A549 treated with ZK216348 at 1 μM for 4 hours (cell line): ENCODE measurements at places on chromosomes 2 and 18. TPM values are rescaled to one million over a fixed set of nuclear protein-coding genes. Genes with fewer than 3 reads are reported as not detected.

The NCK2 gene
- total RNA-seq = 19.5 to 28.3 TPM (median 27.1 TPM) in 5 replicates

The CCL20 gene
- 3.4 to 9.4 TPM (median 4.8 TPM) in 5 replicates for total RNA-seq

The HOXD8 gene
- total RNA-seq = 4.5 to 6.3 TPM (median 5.7 TPM) in 5 replicates

The FIGN gene
- 1.3 to 3.3 TPM (median 2.1 TPM) in 5 replicates for total RNA-seq

The TUBA4B gene
- total RNA-seq = 0.26 to 0.33 TPM (median 0.27 TPM) in 3 of 5 replicates, not detected in the others

The HRH4 gene
- not detected in 5 replicates for total RNA-seq

The GCG gene
- not detected in 5 replicates for total RNA-seq

The SALL3 gene
- total RNA-seq = not detected in 5 replicates

The CHST9 gene
- not detected in 5 replicates for total RNA-seq

The TMEM198 gene
- total RNA-seq = 0.71 to 1.6 TPM (median 1.2 TPM) in 5 replicates

The ALKAL2 gene
- not detected in 5 replicates for total RNA-seq

The SCN2A gene
- 0.04 TPM in 1 of 5 replicates, not detected in the others for total RNA-seq

The SERPINB11 gene
- 0.13 TPM in 1 of 5 replicates, not detected in the others for total RNA-seq

The CEBPZ gene
- 64.9 to 97.7 TPM (median 77.2 TPM) in 5 replicates for total RNA-seq

The GALR1 gene
- not detected in 5 replicates for total RNA-seq

The ZNF385B gene
- total RNA-seq = not detected in 5 replicates

The RFTN2 gene
- not detected in 5 replicates for total RNA-seq

The KRTCAP3 gene
- 0.64 to 0.94 TPM (median 0.74 TPM) in 5 replicates for total RNA-seq

The PROM2 gene
- total RNA-seq = 0.11 to 0.19 TPM (median 0.15 TPM) in 3 of 5 replicates, not detected in the others

The FBXO15 gene
- total RNA-seq = 0.45 to 0.92 TPM (median 0.81 TPM) in 5 replicates

The ELOA2 gene
- not detected in 5 replicates for total RNA-seq

The KIAA2012 gene
- total RNA-seq = not detected in 5 replicates

The CEP76 gene
- total RNA-seq = 5.5 to 10.4 TPM (median 7.0 TPM) in 5 replicates

The IL1RL1 gene
- 0.68 to 1.2 TPM (median 1.1 TPM) in 5 replicates for total RNA-seq
